ENCODE measurements at places on chromosomes 16 and 17.

DNA sequence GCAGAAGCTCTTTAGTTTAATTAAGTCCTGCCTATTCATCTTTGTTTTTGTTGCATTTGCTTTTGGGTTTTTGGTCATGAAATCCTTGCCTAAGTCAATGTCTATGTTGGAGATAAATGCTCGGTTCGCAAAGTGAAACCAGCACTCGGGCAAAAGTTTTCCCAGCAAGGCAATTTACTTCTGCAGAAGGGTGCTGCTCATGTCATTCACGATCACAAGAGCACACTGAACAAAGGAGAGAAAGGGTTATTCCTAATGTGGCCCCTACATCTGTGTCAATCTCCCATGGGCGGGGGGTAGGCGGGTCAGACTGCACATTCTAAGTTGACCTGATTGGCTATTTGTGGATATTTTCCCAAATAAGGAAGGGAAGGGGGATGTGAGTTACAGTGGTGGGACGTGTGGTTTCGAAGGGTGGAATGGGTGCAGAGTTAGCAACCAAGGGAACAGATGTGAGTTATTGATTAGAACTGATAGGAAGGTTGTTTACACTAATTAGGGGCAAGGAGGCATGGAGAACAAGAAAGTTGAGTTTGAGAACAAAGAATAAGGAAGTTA, 23.0 kb downstream of the ATF7IP2 start:
- no peaks in the 10 kb centered on the region for H3K4me1 ChIP-seq
- no peaks in the 10 kb centered on the region for H3K27me3 ChIP-seq
- peaks cover 89% of the 10 kb centered on the region for H3K36me3 ChIP-seq
- DNase-seq = no peak

- H3K27me3 ChIP-seq = no peaks in the 10 kb centered on the region
- H3K4me1 ChIP-seq = peaks cover 53% of the 10 kb centered on the region
- peak overlapping the region; percentile 85 for H3K4me3 ChIP-seq
- H3K36me3 ChIP-seq = peaks cover 9% of the 10 kb centered on the region
Observed at GRCh38 chr16:69725480-69726312, 664 bp downstream of the NQO1 start.

- H3K36me3 ChIP-seq = no peaks in the 10 kb centered on the region
- no peak overlapping the region for H3K27ac ChIP-seq
- no peak for DNase-seq
- H3K4me1 ChIP-seq = peaks cover 3% of the 10 kb centered on the region
- H3K27me3 ChIP-seq = no peaks in the 10 kb centered on the region
Observed at GRCh38 chr17:71488851-71489250, 632.0 kb upstream of the SOX9 start.

- H3K4me3 ChIP-seq = peak overlapping the region; percentile 100
- H3K36me3 ChIP-seq = peaks cover 8% of the 10 kb centered on the region
- no peak for DNase-seq
- H3K4me1 ChIP-seq = peaks cover 8% of the 10 kb centered on the region
- no peaks in the 10 kb centered on the region for H3K27me3 ChIP-seq
Observed at GRCh38 chr16:87765473-87765775, 362 bp downstream of the KLHDC4 start.

DNA sequence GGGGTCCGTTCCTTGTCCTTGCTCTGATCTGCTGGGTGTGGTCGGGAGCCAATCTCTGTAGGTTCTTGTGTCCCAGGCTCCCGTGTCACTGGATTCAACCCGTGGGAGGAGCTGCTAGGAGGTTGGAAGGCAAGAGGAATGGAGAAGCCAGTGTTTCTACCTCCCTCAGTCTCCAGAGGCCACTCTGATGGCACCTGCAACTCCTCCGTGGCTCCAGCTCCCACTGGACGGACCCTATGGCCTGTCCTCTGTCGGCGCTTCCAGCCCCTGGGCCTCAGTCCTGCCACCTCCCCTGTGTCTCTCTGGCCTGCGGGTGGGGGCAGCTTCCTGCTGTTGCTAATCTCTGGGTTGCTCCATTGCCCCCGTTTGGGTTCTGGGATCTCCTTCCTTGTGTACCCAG, 71.1 kb downstream of the CMIP start:
- H3K4me1 ChIP-seq = peaks cover 13% of the 10 kb centered on the region
- no peak for DNase-seq
- no peak overlapping the region for H3K27ac ChIP-seq
- H3K27me3 ChIP-seq = no peaks in the 10 kb centered on the region
- H3K4me3 ChIP-seq = no peak overlapping the region

DNA sequence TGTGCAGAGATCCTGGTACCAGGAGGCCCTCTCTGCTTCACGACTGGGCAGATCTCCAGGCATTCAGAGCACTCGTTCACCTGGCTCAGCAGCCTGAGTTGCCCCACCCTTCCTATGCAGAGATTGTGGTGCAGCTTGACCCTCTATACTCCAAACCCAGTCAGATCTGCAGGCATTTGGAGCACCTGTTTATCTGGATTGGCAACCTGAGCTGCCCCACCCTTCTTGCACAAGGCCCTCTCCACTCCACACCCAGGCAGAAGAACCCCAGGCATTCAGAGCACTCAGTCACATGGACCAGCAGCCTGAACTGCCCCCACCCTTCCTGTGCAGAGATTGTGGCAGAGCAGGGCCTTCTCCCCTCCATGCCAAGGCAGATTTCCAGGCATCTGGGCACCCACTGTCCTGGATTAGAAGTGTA, 88.4 kb upstream of the CDH5 start:
- H3K4me3 ChIP-seq = no peak overlapping the region
- no peak for DNase-seq
- peaks cover 9% of the 10 kb centered on the region for H3K27me3 ChIP-seq
- H3K4me1 ChIP-seq = peaks cover 3% of the 10 kb centered on the region

- H3K27me3 ChIP-seq = no peaks in the 10 kb centered on the region
Observed at GRCh38 chr17:71634376-71634775, 486.4 kb upstream of the SOX9 start.

DNA sequence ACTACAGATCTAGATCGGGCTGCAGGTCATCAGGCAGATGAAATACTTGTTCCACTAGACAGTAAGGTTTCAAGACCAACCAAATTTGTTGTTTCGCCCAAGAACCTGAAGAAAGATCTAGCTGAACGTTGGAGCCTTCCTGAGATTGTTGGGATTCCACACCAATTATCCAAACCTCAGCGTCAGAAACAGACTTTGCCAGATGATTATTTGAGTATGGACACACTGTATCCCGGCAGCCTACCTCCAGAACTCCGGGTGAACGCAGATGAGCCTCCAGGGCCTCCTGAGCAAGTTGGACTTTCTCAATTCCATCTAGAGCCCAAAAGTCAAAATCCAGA, 14.4 kb downstream of the LRRC37B start:
- H3K36me3 ChIP-seq = peaks cover 10% of the 10 kb centered on the region
- no peak overlapping the region for H3K27ac ChIP-seq
- DNase-seq = no peak
- H3K27me3 ChIP-seq = no peaks in the 10 kb centered on the region
- H3K4me3 ChIP-seq = no peak overlapping the region

DNA sequence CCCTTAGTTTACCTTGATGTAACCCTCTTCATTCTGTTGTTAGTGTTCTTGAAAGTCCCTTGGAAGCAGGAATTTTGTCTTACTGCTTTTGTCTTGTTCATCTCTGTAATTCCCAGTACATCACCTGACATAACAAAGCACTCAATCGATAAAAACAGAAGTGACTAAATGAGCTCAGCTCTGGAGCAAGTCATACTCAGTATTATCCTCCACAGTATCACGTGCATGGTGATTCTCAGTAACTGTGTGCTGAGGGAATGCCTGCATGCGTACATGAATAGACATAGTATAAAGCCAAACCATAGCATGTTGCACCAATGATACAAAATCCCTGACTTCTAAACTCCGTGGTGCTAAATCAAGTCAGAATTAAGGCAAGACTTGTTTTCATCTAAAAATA, 7.2 kb downstream of the KRT38 start:
- H3K27me3 ChIP-seq = peaks cover 50% of the 10 kb centered on the region
- H3K27ac ChIP-seq = no peak overlapping the region
- H3K4me3 ChIP-seq = no peak overlapping the region
- H3K36me3 ChIP-seq = no peaks in the 10 kb centered on the region

GRCh38 chr16:50154420-50154950, 1.4 kb downstream of the TENT4B start:
- no peak for DNase-seq
- H3K36me3 ChIP-seq = peaks cover 2% of the 10 kb centered on the region
- H3K4me3 ChIP-seq = peak overlapping the region; percentile 76
- peaks cover 18% of the 10 kb centered on the region for H3K4me1 ChIP-seq
- peak overlapping the region; percentile 63 for H3K27ac ChIP-seq
- H3K27me3 ChIP-seq = no peaks in the 10 kb centered on the region

DNA sequence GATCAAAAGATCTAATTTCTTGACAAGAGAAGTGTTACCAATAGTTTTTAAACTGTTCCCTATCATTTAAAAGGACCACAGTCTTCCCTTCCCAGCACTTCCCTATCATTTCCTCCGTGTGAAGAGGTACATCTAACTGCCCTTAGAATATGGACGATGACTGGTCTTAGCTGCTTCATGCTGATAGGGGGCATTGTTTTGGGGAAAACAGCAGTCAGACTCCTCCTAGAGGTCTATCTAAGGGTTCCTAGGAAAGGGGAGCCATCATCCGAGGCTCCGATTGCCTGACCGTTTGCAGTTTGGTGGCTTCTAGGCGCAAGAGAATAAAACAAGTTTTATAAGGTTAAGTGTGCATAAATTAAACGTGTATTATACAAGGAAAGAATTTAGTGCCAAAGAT, 7.1 kb downstream of the FZD2 start:
- peaks cover 12% of the 10 kb centered on the region for H3K36me3 ChIP-seq
- no peak overlapping the region for H3K27ac ChIP-seq
- no peak overlapping the region for H3K4me3 ChIP-seq
- peaks cover 34% of the 10 kb centered on the region for H3K4me1 ChIP-seq
- DNase-seq = no peak
- H3K27me3 ChIP-seq = no peaks in the 10 kb centered on the region

DNA sequence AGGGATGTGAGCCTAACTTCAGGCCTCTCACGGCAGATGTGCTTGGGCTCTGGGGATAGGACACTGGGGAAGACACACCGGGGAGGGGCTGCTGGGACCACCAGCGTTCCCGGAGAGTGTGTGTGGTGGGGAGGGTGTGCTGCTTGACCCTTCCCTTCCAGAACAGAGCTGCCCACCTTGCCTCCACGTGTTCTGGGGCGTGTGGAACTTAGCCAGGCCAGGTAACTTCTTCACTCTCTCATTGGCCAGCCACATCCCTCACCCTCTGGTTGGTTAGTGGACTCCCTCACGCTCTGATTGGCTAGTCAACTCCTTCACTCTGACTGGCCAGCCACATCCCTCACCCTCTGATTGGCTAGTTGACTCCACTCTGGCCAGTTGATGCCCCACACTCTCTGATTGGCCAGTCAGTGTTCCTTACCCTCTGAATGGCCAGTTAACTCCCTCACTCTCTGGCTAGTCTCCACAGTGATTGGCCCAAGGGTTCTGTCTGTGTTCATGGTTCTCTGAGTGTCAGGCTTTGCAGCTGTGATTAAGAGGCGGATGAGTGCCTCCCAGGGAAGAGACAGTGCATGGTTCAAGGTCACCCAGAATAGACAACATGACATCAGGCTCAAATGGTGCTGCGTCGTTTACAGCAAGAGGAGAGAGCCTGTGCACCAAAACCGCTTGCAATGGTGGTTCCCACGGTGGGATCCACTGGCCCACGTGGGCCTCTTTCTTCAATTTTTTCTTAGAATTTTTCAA, 10.0 kb downstream of the TMEM235 start:
- no peaks in the 10 kb centered on the region for H3K36me3 ChIP-seq
- DNase-seq = no peak
- no peaks in the 10 kb centered on the region for H3K27me3 ChIP-seq
- no peak overlapping the region for H3K4me3 ChIP-seq
- no peaks in the 10 kb centered on the region for H3K4me1 ChIP-seq
- no peak overlapping the region for H3K27ac ChIP-seq

DNA sequence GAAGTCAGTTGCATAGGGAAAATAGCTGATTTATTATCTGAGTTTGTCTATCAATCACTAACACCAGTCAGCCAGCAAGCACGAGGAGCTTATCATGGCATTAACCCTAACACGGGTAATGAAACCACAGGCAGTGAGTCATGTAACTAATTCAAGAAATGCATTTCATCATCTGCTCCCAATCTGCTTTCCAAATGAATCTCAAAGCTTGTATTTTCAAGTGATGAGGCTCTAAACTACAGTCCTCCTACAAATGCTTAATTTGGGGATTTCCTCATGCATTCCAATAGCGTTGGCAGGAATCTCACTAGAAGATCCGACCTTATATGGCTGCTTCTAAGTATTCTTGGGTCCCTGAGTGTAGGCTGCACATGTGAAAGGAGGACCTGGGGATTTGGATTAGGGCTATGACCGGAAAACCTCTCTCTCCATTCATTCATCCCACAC, 118.4 kb upstream of the HSBP1 start:
- no peak overlapping the region for H3K27ac ChIP-seq
- H3K36me3 ChIP-seq = no peaks in the 10 kb centered on the region
- peaks cover 2% of the 10 kb centered on the region for H3K27me3 ChIP-seq
- no peaks in the 10 kb centered on the region for H3K4me1 ChIP-seq
- no peak for DNase-seq

All from progenitor cell of endocrine pancreas (in vitro differentiated cells).